Uterus (tissue), 4 donors: ENCODE measurements at places on chromosomes 7 and 10.

DNA sequence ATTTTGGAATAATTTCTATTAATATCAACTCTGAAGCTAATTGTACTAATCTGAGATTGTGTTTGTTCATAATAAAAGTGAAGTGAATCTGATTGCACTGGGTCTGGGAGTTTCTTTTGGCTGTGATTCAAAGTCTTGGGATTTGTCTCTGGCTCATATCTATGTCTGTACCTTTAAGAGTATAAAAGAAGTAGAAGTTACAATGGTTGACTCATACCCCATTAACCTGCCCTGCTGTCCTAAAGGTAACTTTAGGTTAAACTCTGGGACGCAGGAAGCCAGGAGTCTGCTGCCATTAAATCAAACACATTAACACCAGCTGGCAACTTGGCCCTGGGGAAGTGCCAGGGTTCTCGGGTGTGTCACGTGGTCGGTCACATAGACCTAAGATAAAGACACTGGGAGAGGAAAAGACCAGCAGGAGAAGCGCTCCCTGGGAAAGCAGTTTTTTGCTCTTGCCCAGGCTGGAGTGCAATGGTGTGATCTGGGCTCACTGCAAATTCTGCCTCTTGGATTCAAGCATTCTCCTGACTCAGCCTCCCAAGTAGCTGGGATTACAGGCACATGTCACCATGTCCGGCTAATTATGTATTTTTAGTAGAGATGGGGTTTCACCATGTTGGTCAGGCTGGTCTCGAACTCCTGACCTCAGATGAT lies 17.8 kb downstream of the SCD start:
- peak; percentile 89 for DNase-seq

DNA sequence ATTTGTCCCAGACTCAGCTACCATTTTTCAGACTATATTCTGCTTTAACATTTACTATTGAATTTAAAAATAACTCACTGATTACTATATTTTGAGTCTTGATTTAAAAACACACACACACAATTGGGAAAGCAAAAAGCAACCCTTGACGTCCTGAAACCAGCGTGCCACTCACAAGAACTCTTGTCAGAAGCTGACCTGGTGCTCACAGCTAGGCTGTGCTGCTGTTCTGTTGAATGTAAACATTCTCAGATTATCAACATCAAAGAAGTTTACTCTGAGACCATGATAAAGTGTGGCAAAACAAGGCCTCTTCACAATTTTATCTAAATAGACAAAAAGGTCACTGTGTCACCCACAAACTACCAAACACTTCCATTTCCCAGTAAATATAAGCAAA lies 62.6 kb upstream of the CACNA2D1 start:
- no peak for DNase-seq

DNA sequence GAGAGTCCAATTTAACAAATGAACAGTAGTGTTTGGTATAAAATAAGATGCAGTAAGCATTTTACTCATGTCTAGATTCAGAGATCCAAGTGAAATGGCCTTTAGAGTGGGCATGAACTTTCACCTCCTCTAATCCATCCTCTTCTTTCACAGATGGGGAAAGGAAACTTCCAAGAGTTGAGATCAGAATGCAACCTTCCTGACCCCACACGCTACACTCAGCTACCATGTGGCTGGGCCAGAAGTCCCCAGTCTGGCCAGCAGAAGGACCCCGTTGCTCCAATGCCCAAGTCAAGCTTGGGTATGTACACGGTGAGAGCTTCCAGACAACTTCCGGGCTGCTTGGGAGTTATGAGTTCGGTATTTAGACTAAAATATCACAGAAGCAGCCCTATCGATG lies 228.0 kb downstream of the ELMO1 start:
- no peak for DNase-seq

GRCh38 chr10:103791858-103792257 lies 63.5 kb downstream of the SH3PXD2A start:
- no peak for DNase-seq

DNA sequence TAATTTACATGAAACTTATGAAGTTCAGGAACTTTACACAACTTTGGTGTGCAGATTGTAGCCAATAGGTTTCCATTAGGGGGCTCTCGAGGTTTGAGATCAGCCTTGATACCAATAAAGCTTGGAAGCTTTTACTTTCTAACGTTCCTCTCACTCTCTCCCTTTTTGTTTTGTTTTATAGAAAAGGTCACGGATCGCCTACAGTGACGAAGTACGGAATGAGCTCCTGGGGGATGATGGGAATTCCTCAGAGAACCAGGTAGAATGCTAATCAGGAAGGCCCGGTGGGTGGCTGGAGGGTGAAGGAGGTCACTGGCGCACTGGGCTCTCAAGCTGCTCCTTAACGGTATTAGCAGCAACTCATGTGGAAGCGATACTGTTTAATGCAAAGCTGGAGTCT lies 79.9 kb downstream of the VTI1A start:
- no peak for DNase-seq

GRCh38 chr10:21169271-21169670 lies 272.2 kb upstream of the NEBL start:
- DNase-seq, result no peak

- DNase-seq, result no peak
These were observed 47.7 kb downstream of the RASGEF1A start for GRCh38 chr10:43218951-43219837.

GRCh38 chr7:22481726-22482125 lies 18.3 kb downstream of the STEAP1B start:
- no peak for DNase-seq

DNA sequence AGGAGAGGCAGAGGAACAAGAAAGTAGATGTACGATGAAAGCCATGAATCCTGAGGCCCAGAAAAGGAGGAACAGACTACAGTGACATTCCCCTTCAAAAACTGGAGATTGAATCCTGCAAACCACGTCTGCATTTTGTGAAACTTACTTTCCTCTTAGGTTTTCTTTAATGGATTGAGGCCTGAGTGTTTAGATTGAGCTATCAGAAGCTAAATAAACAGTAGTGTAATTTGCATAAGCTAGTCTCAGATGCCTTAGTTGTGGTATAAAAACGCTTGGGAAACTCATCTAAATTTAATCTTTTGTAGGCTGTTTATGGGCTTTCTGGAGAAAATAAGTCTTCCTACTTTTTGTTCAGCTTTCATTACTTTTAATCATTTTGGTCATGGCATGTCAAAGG lies 94.8 kb upstream of the HDAC9 start:
- no peak for DNase-seq

DNA sequence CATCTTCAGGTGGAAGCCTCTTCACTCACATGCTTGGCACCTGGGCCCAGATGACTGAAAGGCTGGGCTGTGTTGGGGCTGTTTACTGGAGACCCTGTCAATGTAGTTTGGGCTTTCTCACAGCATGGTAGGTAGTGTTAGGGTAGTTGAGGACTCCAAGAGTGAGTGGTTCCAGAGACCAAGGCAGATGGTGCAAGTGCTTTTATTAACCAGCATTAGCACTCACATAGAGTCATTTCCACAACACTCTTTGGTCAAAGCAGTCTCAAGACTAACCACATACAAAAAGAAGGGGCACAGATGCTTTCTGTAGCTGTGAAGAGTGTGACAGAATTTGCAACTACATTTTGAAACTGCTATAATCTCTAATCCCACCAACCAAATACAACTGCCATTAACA lies 135.0 kb downstream of the RTKN2 start:
- DNase-seq, result no peak

- DNase-seq, result no peak
These were observed 317.0 kb downstream of the GLRX3 start for GRCh38 chr10:130453036-130453720.

DNA sequence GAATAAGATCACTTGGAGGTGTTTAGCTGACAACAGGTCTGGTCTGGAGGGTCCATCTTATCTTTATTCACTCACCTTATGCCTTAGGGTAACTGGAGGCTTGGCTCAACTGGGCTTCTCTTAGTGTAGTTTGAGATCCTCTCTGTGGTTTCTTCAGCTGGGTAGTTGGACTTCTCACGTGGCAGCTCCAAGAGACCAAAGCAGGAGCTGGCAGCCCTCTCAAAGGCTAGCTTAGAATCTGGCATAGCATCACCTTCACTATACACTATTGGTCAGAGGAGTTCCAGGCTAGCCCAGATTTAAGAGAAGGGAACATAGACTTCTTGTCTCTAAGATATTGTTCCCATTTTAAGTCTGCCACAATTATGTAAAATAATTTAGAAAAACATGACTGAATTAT lies 16.4 kb downstream of the ADK start:
- no peak for DNase-seq

- DNase-seq, result no peak
These were observed 893.9 kb downstream of the CCSER2 start for GRCh38 chr10:85222300-85222699.

DNA sequence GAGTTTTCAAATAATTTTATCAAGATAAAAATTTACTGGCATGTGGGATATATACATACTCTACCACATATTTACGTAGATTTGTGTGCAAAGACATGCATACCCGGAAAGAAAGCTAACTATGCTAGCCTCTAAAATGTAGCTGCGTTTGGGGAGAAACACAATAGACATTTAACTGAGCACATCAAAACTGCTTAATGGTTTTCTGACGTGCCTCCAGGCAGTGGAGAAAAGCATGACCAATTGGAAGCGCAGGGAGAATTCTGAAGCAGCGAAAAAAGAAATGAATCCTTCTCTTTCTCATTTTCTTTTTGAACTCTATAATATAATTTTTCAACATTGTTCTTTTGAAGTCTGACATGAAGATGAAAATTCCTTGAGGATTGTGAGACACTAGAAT lies 60.3 kb upstream of the LYZL1 start:
- no peak for DNase-seq

- no peak for DNase-seq
These were observed 101.9 kb upstream of the LAMB4 start for GRCh38 chr7:108232076-108232475.

DNA sequence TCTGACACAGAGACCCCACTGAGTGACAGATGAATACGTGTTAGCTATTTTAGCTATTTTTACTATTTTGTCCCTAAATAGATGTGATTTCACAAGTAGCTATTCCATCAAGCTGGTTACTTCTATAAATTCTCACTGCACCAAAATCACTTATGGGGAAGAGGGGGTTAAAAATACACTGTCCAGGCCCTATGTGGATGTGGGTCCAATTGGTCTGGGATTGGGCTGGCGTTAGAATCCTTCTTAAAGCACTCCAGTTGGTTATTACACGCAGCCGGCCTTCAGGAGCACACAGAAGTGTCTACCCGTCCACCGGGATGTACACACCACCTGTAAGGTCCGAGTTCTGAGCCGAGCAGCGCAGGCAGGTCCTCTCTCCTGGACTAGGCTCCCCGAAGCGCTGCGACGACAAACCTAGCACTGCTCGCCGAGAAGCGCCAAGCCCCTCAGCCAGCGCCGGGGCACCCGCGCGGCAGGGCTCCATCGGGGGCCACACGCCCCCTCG lies 222.3 kb upstream of the MKLN1 start:
- DNase-seq, result peak; percentile 57

DNA sequence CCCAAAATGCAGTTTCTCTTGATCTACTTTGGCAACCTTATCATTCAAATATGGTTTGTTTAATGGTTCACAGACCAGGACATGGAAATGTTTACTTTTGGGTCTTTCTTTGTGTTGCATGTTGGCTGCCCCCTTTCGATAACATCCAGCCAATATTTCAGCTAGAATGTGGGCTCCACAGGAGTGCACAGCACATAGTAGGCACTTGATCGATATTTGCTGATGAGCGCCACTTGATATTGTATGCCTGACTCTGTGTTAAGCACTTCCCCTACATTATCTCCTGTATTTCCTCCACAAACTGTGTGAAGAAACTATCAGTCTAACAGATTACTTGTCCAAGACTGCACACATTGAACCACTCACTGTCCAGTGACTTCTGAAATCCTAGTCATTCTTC lies 60.2 kb downstream of the SMURF1 start:
- no peak for DNase-seq

- DNase-seq, result no peak
These were observed 1011.2 kb downstream of the KCNMA1 start for GRCh38 chr10:76626386-76626785.

DNA sequence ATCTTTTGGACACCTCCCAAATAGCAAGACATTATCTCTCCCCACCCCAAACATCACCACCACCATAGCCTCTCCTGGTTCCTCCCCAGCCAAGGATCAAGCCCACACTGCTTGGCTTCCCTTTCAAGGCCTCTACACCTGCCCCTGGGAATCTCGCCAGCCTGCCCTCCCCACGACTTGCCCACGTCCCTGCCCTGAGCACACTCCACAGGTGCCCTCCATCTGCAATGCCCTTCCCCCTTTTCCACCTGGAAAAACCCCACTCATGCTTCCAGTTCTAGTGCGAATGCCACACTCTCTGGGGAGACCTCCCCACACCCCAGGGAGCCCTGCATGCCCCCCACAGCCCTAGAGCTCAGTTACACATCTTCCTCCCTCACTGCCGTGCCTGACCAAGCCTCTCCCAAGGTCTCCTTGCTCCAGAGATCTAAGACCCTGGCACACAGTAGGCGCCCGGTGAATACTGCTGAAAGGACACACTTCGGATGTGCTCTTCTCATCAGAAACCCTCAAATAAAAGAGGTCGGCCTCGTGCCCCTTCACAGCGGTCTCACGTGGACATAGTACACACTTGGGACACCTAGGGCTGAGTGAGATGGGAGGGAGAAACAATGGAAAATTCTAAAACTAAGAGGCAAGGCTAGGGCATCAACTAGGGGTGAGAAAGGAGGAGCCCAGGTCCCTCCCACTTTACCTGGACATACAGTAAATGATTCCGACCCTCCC lies 91.4 kb downstream of the DLG5 start:
- no peak for DNase-seq

- DNase-seq, result no peak
These were observed 587.5 kb downstream of the PTPRN2 start for GRCh38 chr7:158000160-158000559.

- DNase-seq, result no peak
These were observed 106.3 kb downstream of the NKX6-2 start for GRCh38 chr10:132679640-132680039.

DNA sequence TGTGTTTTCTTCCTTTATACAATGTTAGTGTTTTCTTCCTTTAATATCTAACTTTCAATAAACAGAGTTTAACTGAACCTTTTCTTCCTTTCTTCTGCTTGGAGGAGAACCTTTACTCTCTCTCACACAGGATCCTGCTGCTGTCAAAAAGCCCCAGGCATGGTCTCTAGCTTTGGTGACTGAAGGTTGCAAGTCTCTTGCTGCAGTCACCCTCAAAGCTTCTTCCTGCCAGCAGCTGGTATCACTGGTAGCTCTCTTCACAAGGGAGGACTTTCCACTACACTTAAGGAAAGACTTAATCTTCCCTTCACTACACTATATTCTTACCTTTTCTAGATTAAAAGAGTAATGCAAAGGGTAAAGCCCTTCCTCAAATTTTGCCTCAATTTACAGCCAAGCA lies 153.4 kb downstream of the SGMS1 start:
- no peak for DNase-seq

- no peak for DNase-seq
These were observed 38.0 kb upstream of the TARP start for GRCh38 chr7:38311329-38311937.
